Activated naive CD8-positive, alpha-beta T cell treated with anti-CD3 and anti-CD28 coated beads for 36 hours (primary cell): ENCODE measurements at places on chromosomes 12 and 14. TPM values are rescaled to one million over a fixed set of nuclear protein-coding genes. Genes with fewer than 3 reads are reported as not detected.

- DNase-seq = no peak
Observed at GRCh38 chr12:98213556-98213955, 301.8 kb upstream of the TMPO start.

- no peak for DNase-seq
Observed at GRCh38 chr14:22268875-22269274, 320.1 kb downstream of the DAD1 start.

GRCh38 chr14:95679998-95680735 is 6.1 kb upstream of the TCL1B start:
- no peak for DNase-seq

DNA sequence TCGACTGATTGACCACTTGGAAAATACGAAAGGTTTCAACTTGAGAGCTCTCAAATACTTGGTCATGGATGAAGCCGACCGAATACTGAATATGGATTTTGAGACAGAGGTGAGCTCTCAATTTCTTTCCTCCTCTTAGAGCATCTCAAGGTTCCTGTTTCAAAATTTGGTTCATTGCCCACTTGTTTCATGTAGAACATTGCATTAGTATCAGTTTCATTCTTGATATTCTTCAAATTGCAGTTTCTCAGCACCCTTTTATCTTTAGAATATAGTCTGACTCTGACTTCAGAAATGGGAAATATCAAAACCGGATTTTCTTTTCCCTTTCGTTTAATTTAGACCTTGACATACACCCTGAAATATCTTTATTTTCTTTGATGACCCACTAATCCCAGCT is 8.8 kb downstream of the DDX47 start:
- no peak for DNase-seq

The IGF1 gene
- total RNA-seq = 2.3 TPM

The FAR2 gene
- 7.0 TPM for total RNA-seq
